ENCODE measurements at places on chromosomes 12 and 14. TPM values are rescaled to one million over a fixed set of nuclear protein-coding genes. Genes with fewer than 3 reads are reported as not detected.

ADAM21 gene
- polyA plus RNA-seq = 0.04 TPM

KRT85 gene
- 4.8 TPM for polyA plus RNA-seq

- DNase-seq = no peak
These were observed 36.2 kb upstream of the APPL2 start for GRCh38 chr12:105272152-105272551.

GRCh38 chr14:83779266-83779665 is 1750.7 kb upstream of the FLRT2 start:
- no peak for DNase-seq

- no peak for DNase-seq
These were observed 5.6 kb downstream of the DAZAP2 start for GRCh38 chr12:51244269-51244668.

- DNase-seq = no peak
These were observed 191.3 kb upstream of the MYL2 start for GRCh38 chr12:111111681-111112080.

- no peak for DNase-seq
These were observed 144.7 kb downstream of the HMGA2 start for GRCh38 chr12:65968889-65969509.

DNA sequence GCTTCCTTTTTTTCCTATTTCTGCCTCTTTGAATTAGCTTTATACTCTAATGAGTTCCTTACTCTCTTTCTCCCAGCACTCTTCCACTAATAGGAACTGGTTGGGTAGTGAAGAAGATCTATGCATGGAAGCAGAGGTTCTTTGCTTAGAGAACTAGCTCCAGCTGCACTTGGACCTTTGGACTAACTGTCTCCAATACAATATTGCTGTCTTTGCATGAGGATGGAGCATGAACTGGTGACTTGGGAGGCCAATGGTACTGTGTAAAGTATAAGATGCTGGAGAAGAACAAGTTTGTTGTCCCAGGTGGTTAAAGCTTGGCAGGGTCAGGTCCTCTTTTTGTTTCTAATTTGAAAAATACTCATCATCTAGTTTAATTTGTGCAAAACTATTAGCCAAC is 2.4 kb upstream of the GLS2 start:
- no peak for DNase-seq

GRCh38 chr14:22487941-22488340 is 101.1 kb downstream of the DAD1 start:
- DNase-seq = no peak

GRCh38 chr14:68011406-68012028 is 191.9 kb downstream of the RAD51B start:
- no peak for DNase-seq

FGF6 gene
- polyA plus RNA-seq = not detected

GRCh38 chr12:75764091-75764841 is 252.9 kb upstream of the KRR1 start:
- no peak for DNase-seq

- DNase-seq = no peak
These were observed 23.0 kb downstream of the JAG2 start for GRCh38 chr14:105145381-105146180.

DNA sequence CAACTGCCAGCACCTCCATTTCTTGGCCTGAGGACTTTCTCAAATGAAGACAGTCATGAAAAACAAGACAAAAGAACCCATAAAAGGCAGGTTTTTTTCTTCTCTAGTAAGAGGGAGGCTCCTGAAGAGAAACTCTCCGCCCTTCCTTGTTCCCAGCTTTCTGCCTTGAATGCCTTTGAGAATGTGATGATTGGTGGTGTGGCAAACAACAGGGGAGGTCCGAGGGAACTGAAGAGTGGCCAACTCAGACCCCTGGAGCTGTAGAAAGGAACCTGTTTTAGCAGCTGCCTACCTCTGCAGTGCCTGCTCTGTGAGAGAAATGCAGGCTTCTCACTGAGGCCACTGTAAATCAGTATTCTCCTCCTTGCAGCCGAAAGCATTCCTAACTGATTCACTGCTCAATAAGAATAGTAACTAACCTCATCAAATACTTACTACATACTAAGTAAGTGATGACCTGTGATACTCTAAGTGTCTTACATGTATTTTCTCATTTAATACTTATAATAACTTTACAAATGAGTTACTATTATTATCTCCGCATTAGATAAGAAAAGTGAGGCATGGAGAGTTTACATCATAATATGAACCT is 16.7 kb upstream of the ERC1 start:
- DNase-seq = no peak
